ENCODE measurements at places on chromosomes 1 and 21.
A peak's percentile ranks its signal among the peaks of the same experiment; 100 is the strongest.

DNA sequence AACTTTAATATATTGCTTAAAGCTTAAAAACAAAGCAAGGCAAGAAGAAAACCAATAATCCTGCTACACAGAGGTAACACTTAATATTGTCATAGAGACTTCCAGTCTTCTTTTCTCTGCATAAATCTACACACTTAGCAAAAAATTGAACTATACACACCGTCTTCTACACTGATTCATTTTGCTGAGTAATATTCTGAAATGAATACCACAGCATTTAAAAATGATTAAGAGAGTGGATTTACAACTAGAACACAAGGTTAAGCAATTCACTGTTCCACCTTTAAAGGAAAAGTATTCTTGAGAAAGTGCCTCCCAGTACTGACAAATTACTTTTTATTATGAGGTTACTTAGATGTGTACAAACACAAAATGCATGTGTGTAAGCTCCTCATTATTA is 22.2 kb upstream of the ITPKB start:
- no peak for DNase-seq

DNA sequence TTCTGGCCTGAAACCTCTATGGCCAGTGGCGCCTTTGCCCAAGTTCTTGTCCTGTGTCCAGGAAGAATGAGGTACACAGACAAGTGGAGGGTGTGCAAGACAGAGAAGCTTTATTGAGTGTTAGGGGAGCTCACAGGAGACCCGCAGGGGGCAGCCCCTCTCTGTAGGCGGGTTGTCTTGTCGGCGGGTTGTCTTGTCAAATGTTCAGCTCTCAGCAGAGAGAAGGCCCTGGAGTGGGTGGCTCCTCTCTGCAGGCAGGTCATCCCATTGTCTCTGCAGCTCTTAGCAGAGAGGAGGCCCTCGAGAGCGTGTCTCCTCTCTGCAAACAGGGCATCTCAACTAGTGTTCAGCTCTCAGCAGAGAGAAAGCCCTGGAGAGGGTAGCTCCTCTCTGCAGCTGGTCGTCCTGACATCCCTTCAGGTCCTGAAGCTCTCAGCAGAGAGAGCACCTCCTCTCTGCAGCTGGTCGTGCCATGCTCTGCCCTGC is 11.0 kb downstream of the COL6A2 start:
- DNase-seq: no peak

GRCh38 chr1:234706931-234707330 is 97.0 kb upstream of the IRF2BP2 start:
- DNase-seq: no peak

- DNase-seq: no peak
These were observed 1237.2 kb downstream of the PLA2G4A start for GRCh38 chr1:188065917-188066316.

DNA sequence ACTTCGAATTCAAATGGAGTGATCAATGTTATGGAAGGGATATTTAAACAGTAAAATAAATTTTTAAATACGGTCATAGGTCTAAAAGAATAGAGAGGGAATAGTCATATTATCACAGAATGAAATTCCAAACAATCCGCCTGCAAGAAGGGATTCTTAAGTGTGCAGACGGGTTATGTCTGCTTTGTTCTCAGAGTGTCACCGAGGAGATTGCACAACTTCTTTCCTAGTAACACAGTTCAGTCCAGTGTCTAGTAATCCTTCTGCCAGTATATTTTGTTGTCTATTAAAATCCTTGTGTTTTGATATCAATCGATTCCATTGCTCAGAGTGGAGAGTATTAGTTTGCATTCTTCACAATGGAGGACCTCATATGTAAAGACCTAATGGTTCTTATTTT is 48.4 kb downstream of the LRRC53 start:
- DNase-seq: no peak

GRCh38 chr1:11923069-11923826 is 3.0 kb downstream of the KIAA2013 start:
- DNase-seq: no peak

DNA sequence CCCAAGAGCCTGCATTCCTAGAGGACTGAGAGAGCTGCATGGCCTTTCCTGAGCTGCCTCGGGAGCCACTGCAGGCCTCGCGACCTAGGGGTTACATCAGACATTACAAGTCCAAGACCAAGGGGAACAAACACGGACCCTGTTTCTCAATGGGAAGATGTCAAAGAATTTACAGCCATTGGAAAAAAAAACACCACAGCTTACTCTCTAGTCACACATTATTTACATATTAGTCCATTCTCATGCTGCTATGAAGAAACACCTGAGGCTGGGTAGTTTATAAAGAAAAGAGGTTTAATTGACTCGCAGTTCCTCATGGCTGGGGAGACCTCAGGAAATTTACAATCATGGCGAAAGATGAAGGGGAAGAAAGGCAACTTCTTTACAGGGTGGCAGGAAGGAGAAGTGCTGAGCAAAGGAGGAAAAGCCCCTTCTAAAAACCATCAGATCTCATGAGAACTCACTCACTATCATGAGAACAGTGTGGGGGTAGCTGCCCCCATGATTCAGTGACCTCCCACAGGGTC is 8.4 kb upstream of the PRMT2 start:
- DNase-seq: no peak

GRCh38 chr1:108046026-108046425 is 81.0 kb upstream of the VAV3 start:
- DNase-seq: no peak

DNA sequence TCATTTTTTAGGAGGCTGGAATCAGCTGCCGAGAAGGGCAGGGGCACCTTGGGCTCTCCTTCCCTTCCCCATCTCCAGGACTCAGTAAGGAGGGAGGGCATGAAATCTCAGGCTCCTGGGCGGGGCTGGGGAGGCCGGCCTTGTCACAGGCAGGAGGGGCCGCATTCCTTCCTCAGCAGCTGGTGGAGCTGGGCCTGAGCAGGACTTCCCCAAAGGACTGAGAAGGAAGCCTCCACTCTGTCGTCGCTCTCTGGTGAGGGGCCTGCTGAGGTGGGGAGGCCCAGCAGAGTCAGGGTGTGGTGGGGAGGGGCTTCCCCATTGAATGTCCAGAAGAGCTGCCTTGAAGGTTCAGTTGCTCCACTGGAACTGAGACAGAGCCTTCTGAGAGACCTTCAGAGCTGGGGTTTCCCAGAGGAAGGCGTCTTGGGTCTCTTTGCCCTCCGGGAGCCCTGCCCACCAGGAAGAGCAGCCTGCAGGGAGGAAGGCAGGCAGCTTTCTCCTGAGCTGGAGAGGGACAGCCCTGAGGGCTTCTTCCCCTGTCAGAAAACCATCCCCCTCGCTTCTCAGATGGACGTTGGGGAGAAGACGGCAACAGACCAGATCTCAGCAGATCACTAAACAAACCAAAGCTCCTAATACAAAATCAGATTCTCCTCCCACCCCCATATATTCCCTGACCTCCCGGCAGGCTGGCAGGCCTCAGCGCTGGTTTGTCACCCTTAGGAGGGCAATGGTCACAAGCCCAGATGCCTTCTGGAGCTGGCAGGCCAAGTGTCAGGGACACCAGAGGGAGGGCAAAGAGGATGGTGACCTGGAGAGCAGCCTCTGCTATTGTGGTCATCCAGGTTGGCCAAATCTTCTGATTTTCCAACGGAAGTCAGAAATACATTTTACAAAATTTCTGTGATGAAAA is 10.7 kb downstream of the KCNA10 start:
- DNase-seq: no peak

DNA sequence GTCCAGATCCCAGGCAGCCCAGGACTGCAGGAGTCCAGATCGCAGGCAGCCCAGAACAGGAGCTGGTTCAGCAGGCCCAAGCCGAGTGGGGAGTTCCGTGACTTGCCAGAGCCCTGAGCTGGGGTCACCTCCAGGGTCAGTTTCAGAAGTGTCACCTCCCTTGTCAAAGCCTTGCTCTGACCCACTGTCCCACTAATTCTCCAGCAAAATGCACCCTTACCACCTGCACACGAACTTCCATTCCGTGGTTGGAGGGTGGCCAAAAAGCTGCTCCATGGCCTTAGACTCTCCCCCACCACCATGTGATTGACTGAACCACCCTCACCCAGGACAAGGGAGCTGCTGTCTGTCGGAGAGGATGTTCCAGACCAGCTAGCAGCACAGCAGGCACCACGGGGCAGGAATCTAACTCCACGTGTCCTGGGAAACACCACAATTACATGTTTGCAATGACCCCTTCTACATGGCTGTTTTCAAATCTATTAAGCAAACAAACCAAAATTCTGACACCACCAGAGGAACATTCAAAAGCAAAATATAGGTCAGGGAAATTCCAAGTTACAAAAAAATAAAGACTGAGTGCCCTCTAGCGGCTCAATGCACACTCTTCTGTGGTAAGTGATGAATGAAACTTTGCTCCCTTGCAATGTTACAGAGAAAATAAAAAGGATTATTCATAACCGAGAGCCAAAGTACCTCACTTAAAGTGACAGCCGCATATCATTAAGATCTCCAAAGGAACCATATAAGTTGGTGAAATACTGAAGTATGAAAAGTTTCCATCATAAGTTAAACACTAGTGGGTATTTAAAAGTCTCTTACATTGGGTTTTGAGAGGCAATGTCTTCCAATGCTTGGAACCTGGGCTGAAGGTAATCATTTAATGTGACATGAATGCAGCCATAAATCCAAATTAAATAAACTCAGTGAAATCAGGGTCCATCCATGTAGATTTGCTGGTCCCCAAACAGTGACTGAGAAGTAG is 76.3 kb downstream of the NPHP4 start:
- peak; percentile 6 for DNase-seq

- DNase-seq: no peak
These were observed 3.3 kb downstream of the SH3BGR start for GRCh38 chr21:39454949-39455668.

DNA sequence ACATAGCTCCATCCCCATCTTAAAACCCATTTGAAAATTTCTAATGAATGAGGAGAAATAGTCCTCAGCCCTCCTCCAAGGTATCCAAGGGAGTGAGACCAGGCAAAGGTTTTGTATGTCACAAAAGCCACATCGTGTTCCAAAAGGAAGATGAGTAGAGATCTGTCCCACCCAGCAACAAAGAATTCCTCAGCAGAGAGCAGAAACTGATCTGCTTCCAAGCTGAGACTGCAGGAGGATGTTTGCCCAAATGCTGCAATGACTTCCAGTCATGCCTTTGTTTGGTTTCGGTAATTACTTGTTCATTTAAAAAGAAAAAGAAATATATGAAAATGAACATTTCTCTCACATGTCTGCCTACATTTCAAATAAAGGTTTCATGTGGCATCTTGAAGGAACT is 186.9 kb downstream of the SETD4 start:
- no peak for DNase-seq

GRCh38 chr1:85555867-85556573 is 24.5 kb upstream of the CCN1 start:
- no peak for DNase-seq

DNA sequence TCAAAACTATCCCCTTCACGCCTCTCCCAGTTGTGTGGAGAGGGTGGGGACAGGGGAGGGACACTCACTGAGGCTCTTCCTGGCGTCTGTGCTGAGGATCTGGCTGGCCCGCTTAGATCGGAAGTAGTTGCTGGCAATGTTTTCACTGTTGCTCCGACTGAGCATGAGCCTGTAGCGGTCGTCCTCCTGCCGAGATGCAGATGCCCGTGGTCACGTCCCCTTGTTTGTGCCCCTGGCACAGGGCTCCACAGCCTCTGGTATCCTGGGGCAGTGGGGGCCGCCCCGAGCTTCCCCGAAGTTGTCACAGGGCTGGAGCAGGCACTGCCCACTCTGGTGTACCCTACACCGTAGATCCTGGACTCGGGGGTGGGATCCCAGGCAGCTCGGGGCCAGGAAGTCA is 5.0 kb upstream of the DDOST start:
- DNase-seq: no peak

DNA sequence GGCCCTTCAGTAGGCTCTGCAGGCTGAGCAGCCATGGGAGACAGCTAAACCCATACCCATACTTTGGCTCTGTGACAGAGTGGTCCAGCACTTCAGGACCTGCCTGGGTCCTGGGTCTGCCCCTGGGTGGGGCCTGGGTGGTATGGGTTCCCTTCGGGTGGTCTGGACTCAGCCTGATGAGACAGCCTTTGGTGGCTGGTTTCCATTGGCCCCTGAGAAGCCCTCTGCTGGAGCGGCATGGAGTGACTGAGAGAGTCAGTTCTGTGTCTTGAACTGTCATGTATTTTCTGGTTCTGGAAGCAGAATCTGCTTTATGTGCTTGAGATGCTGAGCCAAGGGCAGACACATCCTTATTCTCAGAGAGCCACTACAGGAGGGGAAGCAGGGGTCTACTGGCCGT is 31.3 kb upstream of the KCNA2 start:
- DNase-seq: no peak

DNA sequence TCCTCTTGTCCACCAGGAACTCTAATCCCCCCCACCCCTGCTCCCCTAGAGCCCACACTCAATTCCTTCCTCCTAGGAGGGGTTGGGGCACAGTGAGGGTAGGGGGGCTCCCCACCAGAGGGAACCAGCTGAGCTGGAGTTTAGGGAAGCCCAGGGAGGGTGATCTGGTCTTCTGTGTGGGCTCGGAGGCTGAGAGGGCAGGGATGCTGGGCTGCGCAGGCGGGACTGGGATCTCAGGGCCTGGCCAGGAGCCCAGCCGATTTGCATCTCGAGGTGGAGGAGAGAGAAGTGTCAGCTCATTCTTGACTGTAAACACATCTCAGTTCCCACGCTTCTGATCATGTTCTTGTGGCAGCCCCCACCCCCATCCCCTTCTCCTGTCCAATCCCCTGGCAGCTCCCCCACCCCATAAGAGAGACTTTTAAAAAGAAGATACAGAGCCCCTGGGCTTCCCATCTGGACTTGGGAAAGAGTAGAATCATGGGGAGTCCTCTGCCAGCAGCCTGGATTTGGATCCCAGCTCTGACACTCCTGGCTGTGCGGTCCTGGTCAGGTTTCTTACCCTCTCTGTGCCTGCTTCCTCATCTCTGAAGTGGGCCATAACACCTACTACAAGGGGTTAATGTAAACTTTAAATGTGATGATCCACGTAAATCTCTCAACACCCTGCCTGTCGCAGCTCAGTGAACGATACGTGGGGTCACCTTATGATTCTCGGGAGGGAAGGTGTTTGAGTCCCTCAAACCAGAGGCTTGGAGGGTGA is 6.6 kb downstream of the PEAR1 start:
- DNase-seq: no peak

DNA sequence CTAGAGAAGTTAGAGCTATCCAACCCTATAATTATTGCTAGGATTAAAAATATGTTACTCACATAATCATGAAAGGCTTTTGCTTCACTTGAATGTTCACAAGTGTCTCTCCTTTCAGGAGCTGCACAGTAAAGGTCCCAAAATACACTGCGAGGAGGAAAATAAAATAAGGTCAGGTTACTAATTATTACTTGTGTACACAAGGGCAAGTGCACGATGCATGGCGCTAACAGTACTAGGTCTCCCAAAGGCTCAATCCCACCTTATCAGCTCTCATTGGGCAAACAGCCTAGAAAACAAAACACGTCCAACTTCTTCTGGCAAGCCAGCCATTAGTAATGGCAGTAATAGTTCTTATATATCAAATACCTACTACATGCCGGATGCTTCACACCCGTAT is 4.4 kb downstream of the SSBP3 start:
- no peak for DNase-seq

- DNase-seq: no peak
These were observed 9.2 kb downstream of the CASZ1 start for GRCh38 chr1:10787286-10787685.

DNA sequence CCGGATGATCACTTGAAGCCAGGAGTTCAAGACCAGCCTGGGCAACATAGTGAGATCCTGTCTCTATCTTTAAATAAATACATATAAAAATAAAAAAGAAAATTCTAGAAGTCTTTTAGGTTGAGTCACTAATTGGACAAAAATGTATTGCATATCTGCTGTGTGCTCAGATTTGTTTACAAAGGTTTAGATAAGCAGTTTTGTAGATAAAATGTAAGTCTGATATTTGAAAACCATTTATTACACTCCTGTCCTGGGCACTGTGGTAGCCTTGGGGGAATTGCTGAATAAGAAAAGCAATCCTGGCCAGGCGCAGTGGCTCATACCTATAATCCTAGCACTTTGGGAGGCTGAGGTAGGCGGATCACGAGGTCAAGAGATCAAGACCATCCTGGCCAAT is 11.6 kb downstream of the GMEB1 start:
- no peak for DNase-seq

Data from HCT116 (cell line).